ENCODE measurements at places on chromosomes 16 and 17.

GRCh38 chr16:262121-262745 is 13.5 kb downstream of the RGS11 start:
- no peak for DNase-seq

- no peak for DNase-seq
Observed at GRCh38 chr16:10561425-10561824, 19.0 kb downstream of the EMP2 start.

GRCh38 chr17:74861662-74862107 is 2.0 kb upstream of the GRIN2C start:
- DNase-seq, result no peak

DNA sequence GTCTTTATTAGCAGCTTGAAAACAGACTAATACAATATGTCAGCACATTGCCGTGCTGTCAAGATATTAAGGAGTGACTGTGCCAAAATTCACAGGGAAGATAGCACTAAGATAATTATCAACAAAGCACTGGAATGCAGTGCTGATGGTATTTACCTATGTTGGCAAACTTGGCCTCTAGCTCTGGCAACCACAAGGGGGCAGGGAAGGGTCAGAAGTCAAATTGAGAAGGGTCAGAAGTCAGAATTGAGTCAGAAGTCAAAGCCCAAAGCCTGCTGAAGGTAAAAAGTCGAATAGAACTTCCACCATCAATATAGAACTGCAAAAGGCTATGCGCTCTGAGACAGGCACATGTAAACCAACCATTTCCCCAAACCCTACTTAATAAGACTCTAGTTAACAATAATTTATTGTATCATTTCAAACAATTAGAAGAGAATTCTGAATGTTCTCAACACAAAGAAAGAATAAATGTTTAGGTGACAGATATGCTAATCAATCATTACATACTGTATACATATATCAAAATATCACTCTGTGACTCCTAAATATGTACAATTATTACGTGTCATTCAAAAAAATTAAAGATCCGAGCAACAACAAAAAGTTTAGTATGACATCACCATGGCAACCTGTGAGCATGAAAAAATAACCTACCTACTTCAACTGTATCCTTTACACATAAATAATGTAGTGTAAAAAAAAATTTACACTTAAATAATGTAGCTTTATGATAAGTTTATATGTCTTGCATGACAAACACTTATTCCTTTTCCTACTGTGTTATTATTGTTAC is 916.1 kb downstream of the KCNJ2 start:
- DNase-seq, result no peak

- no peak for DNase-seq
Observed at GRCh38 chr17:57739402-57740234, 5.5 kb downstream of the CCDC182 start.

GRCh38 chr16:10180042-10180770 is 2.0 kb downstream of the GRIN2A start:
- DNase-seq, result no peak
